Mucosa of gallbladder (tissue), 1 donor: ENCODE measurements at places on chromosomes 2 and 18. TPM values are rescaled to one million over a fixed set of nuclear protein-coding genes. Genes with fewer than 3 reads are reported as not detected.
A peak's percentile ranks its signal among the peaks of the same experiment; 100 is the strongest.

Gene LIMS3
- 3.1 TPM for total RNA-seq

Gene DNAH6
- total RNA-seq, result 0.46 TPM

DNA sequence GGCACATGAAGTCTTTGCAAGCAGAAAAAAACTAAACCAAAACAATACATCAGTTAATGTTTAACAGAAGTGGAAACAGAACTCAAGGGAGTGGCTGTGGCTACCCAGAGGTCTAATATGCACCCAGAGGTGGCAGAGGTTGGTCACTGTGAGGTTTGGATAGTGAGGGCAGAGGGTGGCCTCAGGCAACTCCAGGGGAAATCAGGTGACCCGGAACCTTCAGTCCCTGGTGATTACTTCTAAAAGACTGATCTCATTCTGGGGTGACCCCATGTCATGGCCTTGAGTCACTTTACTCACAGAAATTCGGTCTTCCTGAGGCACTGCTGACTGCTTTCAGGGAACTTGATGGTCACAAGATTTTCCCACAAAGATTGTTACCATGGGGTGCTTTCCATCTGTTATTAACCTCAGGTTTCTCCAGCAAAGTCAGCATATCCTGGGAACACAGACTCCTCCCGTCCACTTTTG, 99.4 kb downstream of the TMEM17 start:
- peak; percentile 29 for DNase-seq

DNA sequence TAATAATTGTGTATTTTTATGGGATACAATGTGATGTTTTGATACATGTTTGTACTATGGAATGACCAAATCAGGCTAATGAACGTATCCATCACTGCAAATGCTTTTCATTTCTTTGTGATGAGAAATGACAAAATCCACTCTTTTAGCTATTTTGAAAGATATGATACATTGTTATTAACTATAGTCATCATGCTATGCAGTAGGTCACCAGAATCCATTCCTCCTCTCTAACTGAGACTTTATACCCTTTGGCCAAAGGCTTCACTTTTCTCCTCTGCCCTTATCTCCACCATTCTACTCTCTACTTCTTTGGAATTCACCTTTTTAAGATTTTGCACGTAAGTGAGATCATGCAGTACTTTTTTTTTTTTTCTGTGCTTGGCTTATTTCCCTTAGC, 44.5 kb upstream of the TMEM17 start:
- no peak for DNase-seq

- no peak for DNase-seq
These were observed 19.5 kb upstream of the FAM136A start for GRCh38 chr2:70321370-70321769.
